Mononuclear cell (primary cell): ENCODE measurements at places on chromosomes 2 and 18. TPM values are rescaled to one million over a fixed set of nuclear protein-coding genes. Genes with fewer than 3 reads are reported as not detected.

AGXT gene
- total RNA-seq, result not detected

IL1B gene
- 3,994 TPM for total RNA-seq

CCDC141 gene
- total RNA-seq, result 33.9 TPM

MEIS1 gene
- total RNA-seq, result 4.9 TPM

IL36A gene
- not detected for total RNA-seq

INHA gene
- not detected for total RNA-seq

LYG2 gene
- not detected for total RNA-seq

SP140 gene
- total RNA-seq, result 96.6 TPM

C2orf66 gene
- not detected for total RNA-seq

ORC2 gene
- 12.1 TPM for total RNA-seq

KLHL41 gene
- 0.10 TPM for total RNA-seq

CHRNG gene
- not detected for total RNA-seq

ABCB11 gene
- total RNA-seq, result 0.42 TPM
